ENCODE measurements at places on chromosomes 6 and 20.
A peak's percentile ranks its signal among the peaks of the same experiment; 100 is the strongest.

- DNase-seq, result no peak
Observed at GRCh38 chr20:10658051-10658823, 15.6 kb downstream of the JAG1 start.

DNA sequence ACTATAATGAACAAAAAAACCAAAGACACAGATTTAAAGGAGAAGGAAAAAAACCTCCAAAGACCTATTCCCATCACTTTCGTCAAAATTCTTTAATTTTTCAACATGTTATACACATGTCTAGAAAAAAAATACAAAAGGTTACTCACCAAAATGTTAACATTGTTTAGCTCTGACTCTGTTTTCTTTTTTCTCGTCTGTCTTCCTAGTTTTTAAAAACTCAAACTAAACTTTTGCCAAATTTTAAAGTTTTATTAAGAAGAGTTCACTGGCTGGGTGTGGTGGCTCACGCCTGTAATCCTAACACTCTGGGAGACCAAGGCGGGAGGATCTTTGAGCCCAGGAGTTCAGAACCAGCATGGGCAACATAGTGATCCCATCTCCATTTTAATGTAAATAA, 10.8 kb downstream of the MCUR1 start:
- DNase-seq, result no peak

GRCh38 chr6:35642471-35643161, 46.1 kb downstream of the FKBP5 start:
- no peak for DNase-seq

GRCh38 chr20:44574372-44574771, 8.0 kb upstream of the PKIG start:
- DNase-seq, result no peak

DNA sequence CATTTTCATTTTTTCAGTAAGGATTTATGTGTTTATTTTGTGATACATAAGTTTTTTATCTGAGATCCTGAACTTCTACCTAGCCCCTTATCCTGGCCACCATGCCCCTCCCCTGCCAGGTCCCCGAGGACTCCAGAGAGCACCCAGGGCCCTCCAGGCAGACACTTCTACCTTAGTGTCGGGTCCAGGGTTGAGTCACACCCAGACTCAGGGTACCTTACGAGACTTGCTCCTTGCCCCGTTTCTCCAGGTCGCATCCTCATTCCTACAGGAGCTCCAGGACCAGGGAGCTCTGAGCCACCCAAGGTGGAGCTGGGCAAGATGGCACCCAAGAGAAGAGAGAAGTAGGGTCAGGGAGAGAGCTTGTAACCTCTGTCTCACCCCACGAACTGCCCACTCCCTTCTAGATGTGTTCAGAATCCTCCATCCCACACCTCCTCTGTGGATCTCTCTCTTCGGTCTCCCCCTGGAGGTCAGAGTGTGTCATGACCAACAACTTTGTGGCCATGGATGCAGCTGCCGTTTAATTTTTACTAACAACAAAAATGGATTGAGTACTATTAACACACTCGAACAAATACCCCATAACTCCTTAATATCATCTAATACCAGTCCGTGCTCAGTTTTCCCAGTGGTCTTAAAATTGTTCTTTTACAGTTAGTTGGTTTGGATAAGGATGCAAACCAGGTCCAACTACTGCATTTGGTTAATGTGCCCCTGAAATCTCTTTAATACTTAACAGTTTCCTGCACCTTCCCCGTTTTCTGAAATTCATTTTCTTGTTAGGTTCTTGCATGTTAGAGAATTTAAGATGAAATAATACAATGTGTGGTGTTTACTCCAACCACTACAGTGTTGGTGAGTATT, 130.6 kb upstream of the INSM1 start:
- peak; percentile 24 for DNase-seq

GRCh38 chr6:52513464-52513863, 63.4 kb downstream of the TRAM2 start:
- no peak for DNase-seq

DNA sequence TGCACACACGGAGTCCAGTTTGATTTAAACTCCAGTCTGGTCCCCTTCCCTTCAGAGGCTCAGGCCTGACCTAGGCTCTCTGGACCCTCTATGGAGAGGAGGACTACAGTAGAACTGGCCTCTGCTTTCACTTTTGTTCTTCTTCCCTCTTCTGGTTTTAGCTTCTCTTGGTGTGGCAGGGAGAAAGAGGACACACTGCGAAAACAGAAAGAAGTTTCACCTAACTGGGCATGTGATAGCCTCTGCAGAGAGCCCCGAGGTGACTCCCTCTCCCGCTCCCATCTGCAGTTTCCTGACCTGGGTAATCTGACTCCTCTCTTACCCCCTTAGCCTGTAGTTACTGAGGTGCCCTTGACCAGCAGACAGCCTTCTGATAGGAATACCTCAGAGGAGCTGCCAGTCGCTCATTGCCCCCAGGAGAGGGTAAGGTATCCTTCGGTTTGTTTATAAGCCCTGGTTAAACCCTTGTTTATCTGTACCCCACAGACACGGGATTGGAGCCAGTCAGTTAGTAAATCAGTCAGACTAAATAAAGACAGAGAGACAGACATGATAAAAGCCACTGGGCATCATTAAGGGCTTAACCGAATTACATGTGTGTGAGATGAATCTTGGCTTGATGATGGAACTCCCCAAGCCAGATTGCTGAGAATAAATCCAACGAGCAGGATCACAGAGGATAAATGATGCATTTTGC, 12.0 kb upstream of the DTNBP1 start:
- no peak for DNase-seq

- DNase-seq, result no peak
Observed at GRCh38 chr6:12294851-12295536, 4.8 kb downstream of the EDN1 start.

All from DMS 273 treated with DMSO at 0.1 percent for 48 hours (cell line).